Esophagus squamous epithelium (tissue), 5 donors: ENCODE measurements at places on chromosomes 16 and 17.

- DNase-seq = no peak
Observed at GRCh38 chr17:81374890-81375289, 20.4 kb upstream of the BAHCC1 start.

GRCh38 chr17:43940630-43941029 is 1.6 kb downstream of the PPY start:
- no peak for DNase-seq

DNA sequence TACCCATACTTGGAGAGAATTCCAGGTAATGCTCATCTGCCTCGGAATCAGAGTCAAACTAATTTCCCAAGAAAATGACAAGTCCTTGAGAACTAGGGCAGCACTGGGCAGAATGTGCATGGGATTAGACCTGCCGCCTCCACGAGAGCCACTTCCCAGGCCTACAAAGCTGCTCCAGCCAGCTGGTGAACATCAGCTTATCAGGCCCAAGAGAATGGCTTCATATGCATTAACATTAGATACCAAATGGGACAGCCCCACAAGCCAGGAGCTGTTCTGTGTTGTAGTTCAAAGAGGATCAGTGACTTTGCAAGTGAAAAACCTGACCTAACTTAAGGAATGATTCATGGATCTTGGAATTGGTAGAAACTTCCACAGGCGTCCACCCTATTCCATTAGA is 203.3 kb downstream of the CYLD start:
- no peak for DNase-seq

- DNase-seq = no peak
Observed at GRCh38 chr17:13702266-13702665, 100.5 kb upstream of the HS3ST3A1 start.

DNA sequence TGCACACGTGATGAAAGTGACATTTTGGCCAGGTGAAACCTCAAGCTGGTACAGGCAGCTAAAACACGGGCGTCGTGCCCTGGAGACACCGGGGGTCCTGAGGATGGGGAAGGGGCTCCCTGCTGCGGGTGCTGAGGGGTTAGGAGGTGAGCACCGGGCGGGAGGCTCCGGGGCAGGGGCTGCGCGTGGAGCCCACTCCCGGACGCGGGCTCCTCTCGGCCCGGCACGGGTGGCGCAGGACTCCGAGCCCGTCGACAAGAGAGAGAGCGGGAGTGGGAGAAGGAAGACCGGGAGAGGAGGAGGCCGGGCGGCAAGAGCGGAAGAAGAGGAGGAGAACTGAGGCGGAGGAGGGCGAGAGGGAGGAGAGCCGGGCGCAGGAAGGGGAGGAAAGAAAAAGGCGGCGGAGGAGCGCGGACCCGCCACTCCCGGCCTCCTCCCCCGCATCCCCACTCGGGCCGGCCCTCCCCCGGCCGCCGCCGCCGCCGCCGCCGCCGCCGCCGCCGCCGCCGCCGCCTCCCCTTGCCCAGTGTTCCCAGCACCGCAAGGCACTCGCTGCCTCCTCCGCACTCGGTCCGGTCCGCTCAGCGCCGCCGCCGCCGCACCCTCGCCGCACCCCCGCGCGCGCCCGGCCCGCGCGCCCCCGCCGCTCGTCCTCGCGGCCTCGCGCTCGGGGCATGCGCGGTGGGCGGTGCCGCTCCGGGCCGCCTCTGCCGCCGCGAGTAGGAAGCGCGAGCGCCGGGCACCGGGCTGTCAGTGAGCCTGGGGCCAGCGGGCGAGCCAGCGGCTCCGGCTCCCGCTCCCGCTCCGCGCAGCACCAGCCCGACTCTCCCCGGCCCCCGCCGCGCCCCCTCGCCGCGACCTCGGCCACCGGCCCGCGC is at the start of gene PRKCA:
TSS of gene PRKCA (plus strand) at position 750 of the 878 bp plus-strand sequence.
- DNase-seq = no peak

- DNase-seq = no peak
Observed at GRCh38 chr16:9681508-9681907, 500.7 kb downstream of the GRIN2A start.

GRCh38 chr17:62109378-62109902 is 44.4 kb upstream of the MED13 start:
- no peak for DNase-seq

DNA sequence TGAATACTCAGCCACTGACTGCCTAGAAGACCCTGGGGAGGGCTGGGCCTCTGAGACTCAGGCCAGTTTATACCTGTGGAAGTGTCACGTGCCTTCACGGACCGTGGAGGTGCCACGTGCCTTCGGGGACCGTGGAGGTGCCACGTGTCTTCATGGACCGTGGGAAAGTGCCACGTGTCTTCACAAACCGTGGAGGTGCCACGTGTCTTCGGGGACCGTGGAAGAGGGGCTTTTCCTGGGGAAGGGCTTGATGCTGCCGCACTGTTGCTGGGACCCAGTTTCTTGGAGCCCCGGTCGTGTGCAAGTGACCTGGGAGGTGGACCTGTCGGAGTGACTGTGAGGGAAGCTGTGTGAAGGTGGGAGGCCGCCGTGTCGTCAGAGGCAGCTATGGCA is 166.2 kb downstream of the BANP start:
- DNase-seq = no peak

- DNase-seq = no peak
Observed at GRCh38 chr16:69939821-69940585, 11.1 kb upstream of the CLEC18A start.

DNA sequence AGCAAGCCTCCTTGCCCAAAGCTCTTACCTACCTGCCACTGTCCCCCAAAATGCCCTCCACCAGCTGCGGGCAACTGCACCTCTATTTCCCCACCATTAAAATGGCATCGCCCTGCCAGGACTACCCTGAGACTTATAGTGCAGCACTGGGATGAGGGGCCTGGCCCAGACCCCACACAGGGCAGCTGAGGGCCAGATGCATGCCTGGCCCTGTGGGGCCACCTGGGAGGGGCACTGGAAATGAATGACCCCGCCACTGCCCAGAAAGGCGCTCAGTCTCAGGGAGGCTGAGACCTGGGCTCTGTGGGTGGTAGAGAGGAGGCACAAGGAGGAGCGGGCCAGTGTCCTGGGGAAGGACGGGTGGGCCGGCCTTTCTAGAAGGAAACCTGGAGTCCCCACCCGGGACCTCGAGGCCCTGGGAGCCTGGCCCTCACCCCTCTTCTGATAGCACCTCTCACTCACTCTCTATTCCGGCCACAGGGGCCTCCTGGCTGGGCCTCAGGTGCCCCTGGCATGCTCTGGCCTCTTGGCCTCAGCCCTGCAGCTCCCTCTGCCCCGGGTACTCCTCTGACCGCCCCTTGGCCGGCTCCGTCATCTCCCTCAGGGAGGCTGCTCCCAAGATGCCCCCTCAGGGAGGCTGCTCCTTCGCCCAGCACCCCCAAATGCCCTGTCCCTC is 26.9 kb downstream of the KATNB1 start:
- DNase-seq = no peak

- DNase-seq = no peak
Observed at GRCh38 chr17:40219594-40220338, 662 bp downstream of the WIPF2 start.

DNA sequence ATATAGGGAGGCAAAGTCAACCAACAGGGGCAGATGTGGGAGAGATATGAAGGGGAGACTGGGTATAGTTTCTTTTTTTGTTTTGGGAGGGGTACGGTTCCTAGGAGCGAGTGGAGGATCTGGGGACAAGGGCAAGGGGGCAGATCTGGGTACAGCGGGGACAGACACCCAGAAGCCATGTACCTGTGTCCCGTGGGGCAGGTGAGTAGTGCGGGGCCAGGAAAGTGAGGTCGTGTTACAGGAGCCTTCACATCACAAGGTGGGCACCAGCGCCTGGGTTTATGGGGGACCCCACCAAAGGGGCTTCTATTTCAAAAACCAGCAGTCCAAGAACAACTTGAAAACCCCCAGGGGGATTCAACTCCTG is 11.5 kb downstream of the LITAF start:
- no peak for DNase-seq

DNA sequence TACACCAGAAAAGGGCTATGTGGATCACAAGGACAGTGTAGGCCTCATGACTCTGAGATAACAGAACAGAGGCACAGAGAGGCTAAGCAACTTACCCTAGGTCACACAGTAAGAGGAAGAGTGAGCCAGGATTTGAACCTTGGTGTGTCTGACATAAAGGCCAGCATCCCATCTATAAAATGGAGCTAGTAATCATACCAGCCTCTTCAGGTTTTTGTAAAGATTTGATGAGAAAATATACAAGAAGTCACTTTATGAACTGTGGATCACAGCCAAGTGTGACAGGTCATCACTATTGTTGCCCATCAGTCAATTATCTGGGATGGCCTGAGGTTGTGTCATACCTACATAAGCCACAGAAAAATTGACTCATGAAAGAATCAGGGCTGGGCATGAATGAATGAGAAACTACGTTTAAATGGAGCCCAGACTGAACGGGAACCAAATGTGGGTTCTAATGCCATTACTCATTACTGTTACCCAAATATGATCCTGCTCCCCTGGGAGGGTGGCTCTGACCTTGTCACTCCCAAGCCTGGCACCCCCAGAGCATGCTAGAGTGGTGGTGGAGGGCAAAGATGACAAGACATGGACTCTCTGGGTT is 21.0 kb downstream of the FBXO39 start:
- no peak for DNase-seq

GRCh38 chr17:43431714-43432523 is 33.1 kb downstream of the ARL4D start:
- no peak for DNase-seq

GRCh38 chr16:78689536-78689935 is 590.1 kb downstream of the WWOX start:
- DNase-seq = no peak

DNA sequence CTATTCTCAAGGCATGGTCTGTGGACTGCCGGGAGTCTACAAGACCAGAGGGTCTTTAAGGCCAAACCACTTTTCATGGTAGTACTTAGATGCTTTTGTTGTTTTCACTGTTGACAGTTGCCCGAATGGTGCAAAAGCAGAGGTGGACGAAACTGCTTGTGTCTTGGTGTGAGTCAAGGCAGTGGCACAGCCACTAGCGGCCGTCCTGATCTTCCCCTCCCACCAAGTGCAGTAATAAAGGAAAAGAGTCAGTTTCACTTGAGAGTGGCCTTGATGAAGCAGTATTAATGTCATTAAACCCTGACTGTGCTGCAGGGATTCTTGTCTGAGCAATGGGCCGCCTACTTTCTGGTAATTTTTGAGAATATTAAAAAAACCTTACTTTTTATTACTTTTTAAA is 109.1 kb downstream of the PRKCA start:
- DNase-seq = no peak

- no peak for DNase-seq
Observed at GRCh38 chr16:84481051-84481735, 23.3 kb downstream of the MEAK7 start.

GRCh38 chr16:13067648-13068047 is 166.2 kb downstream of the SHISA9 start:
- DNase-seq = no peak

DNA sequence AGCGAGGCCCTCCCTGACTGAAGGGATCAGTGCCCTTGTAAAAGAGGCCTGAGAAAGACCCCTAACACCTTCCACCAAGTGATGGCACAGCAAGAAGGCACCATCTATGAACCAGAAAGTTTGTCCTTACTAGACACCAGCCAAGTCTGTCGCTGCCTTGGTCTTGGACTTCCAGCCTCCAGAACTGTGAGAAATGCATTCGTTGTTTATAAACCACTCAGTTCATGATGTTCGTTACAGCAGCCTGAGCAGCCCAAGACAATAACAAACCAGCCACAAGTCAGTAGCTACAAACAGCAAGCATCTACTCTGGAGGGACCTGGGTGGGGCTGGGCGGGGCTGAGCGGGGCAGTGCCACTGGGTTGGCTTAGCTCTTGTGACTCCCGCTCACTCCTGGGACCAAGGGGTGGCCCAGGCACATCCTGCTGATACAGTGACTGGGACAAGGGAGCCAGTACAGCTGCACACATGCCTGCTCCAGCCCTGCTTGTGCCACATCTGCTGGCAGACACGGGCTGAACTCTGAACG is 234.9 kb downstream of the IRF8 start:
- no peak for DNase-seq

GRCh38 chr16:48897698-48898205 is 287.8 kb upstream of the N4BP1 start:
- no peak for DNase-seq

DNA sequence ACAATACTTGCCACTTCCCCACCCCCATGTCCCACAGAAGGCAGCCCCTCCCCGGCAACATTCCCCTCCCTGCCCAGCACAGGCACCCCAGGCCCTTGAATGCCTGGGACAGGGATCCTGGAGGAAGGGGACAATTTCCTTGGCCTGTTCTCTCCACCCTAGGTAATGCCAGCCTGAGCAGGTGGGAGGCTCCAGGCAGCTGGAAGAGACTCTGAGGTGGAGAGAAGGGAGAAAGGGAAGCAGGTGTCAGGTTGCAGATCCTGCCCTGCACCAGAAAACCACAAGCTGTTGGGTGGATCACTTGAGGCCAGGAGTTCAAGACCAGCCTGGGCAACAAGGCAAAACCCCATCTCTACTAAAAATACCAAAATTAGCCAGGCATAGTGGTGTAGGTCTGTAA is 8.9 kb downstream of the MPP2 start:
- no peak for DNase-seq

GRCh38 chr16:88471575-88471974 is 18.5 kb downstream of the ZFPM1 start:
- no peak for DNase-seq

- DNase-seq = no peak
Observed at GRCh38 chr16:71670537-71670936, 44.6 kb downstream of the MARVELD3 start.

DNA sequence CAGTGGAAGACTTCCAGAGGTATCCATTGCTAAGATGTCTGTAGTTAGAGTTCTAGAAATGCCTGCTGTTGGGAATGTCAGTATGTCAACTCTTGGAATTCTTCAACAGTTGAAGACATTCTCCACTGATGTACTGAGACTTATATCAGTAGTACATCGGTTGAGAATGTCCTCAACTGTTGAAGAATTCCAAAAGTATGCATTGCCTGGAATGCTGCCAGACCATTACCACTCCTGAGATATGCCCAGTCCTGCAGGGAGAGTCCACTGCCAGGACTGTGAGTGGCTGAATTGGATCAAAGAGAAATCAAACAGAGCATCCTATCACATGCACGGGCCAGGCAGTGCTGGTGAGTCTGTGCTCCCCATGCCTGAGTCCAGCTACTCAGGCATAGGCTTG is 42.0 kb downstream of the IL21R start:
- no peak for DNase-seq

- DNase-seq = no peak
Observed at GRCh38 chr17:2795441-2796163, 636 bp upstream of the RAP1GAP2 start.

DNA sequence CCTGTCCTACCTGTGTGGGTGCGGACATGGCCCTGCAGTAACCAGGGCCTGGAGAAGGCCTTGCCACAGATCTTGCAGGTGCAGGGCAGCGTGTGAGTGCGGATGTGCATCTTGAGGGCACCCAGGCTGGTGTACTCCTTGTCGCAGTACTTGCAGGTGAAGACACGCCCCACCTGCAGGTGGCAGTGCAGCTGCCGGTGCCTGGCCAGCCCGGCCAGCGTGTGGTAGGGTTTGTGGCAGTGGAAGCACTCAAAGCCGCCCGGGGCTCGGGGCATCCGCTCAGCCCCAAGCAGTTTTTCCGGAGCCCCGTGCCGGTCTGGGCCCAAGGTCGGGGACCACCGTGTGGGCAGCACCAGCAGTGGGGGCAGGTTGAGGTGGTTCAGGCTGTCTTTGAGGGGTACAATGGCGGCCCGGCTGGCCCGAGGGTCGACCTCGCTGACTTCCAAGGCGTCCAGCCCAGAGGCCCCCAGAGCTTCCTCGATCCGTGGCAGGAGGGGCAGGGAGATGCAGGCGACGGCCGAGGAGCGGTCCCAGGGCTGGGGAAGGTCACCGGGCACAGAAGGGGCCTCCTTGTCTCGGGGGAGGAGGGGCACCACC is 5.1 kb downstream of the SNAI3 start:
- no peak for DNase-seq
